ENCODE measurements at places on chromosomes 1 and 21.

DNA sequence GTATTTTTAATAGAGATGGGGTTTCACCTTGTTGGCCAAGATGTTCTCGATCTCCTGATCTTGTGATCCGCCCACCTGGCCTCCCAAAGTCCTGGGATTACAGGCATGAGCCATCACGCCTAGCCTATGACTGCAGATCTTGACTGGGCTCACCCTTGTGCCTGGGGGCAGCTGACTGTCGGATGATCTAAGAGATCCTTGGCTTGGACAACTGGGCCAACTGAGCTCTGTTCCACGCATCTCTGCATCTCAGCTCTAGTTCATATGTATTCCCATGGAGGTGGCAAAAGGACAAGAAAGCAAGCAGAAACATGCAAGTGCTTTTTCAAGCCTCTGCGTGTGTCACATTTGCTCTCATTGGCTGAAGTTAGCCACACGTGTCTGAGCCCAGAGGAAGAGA lies 75.8 kb upstream of the SELENON start:
- DNase-seq = no peak

DNA sequence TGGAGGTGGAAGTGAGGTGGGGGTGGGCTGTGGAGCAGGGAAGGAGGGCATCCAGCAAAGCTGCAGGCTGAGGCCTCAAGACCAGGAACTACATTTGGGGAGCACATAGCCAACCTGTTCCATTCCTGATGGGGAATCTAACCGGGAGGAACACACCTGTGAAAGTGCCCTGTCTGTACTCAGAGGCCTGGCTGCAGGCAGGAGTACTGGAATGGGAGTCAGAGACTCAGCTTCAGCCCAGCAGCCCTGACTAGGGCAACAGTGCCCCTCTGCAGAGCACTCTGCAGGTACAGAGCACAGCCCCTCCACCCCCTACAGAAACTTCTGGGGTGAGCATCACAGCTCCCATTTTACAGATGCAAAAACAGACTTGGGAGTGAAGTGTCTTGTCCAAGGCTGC lies 126.4 kb downstream of the DMRTB1 start:
- no peak for DNase-seq

- DNase-seq = no peak
Measured at GRCh38 chr1:75361260-75361659, 227.1 kb downstream of the LHX8 start.

DNA sequence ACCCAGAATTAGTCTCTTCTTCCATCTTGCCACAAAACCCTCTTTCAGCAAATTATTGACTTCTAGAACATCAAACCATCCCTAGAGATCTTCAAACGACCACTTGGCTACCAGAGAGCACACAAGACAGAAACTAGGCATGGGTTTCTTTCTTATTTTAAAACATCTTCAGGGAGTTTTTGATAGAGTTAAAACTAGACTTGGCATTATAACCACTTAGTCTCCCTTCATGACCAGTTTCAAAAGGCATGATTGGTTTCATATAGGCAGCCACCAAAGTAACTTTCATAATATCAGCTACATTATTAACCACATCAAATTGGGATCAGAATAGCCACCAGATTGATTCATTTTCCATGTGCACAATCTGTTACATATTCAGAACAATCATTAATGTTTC lies 368.4 kb upstream of the GREM2 start:
- no peak for DNase-seq

DNA sequence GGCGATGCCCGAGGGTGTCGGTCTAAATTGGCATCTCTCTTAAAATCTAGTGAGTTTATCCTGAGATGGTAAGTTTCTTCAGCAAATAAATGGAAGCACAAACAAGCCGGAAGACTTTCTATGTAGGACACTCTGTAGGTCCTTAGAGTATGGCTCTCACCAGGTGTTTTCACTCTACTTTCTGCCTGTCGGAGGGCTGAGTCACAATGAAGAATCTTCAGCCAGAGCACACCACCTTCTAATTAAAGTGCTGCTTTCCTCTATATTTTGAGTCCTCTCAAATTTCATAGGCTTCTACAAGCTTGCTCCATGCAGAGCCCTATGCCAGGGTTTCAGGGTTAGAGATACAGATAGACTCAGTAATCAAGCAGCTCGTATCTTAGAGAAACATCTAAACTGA lies 27.1 kb downstream of the KCNK1 start:
- DNase-seq = no peak

DNA sequence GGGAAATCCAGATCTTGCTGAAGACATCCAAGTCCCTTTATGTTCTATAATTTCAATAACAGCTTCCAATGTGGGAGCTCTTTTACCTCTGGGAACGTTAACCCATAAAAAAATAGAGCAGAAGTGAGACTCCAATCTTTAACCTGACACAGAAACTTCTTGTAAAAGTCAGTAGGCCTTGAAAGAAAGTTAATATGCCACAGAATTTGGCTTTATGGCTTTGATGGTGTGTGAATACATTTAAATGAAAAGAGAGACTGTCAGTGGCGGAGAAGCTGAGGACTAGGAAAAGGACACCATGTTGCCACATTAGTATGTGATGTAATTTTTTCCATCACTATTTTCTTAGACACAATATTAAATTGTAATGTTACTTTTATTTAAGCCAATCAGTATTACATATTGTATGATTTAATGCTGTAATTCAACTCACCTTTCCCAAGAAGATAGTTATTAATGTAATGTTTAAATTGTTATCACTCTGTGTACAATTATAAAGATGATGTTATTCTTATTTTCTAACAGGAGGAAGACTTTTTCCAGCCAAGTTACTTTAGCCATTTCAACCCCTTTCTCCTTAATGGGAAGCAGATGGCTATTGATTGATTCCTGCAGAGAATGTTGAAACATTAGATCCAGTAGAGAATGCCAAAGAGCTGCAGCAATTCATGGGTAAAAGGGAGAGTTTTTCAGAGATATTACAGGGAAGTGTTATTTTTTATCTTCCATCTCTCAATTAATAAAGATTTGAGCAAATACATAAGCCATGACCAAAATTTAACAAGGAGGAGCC lies 17.5 kb upstream of the CLDN8 start:
- DNase-seq = no peak
